ENCODE measurements at places on chromosomes 12 and 14.
A peak's percentile ranks its signal among the peaks of the same experiment; 100 is the strongest.

GRCh38 chr14:91998667-91999570 is 40.9 kb downstream of the TRIP11 start:
- no peak for DNase-seq

DNA sequence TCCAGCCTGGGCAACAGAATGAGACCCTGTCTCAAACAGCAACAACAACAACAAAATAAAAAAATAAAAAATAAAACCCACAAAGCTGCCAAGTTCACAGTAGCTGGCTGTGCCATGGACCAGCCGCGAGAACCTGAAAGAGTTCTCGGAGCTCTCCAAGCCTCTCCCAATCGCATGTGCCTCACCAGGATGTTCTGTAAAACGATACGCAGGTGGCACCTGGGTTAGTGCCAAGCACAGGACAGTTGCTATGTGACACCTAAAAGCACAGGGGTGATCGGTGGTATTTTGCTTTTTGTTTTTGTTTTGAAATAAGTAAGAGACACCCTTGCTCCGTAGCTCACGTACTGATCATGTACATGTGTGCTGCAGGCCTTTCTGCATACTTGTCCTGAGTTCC is 52.4 kb downstream of the RFLNA start:
- DNase-seq: no peak

- peak; percentile 38 for DNase-seq
Observed at GRCh38 chr12:56488041-56488955, at the start of gene GLS2. Gene GLS2 (minus strand): TSS chr12:56488161. CDS start chr12:56488118, 43 bp downstream.

DNA sequence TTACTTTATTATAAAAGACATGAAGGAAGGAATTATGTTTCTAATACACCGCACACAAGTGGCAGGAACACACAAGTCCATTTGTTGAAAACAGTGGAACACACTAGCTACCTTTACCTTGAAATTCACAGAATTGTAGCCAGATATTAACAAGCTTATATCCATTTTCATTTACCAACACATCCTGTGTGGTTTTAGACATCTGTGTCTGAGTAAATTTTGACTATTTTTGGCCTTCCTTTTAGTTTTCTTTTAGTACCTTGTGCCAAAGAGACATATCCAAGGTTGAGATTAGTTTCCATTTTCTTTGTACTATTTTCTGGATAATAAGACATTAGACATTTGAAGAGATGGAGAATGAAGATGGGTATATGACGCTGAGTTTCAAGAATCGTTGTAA is at the start of gene KLRF2:
Gene KLRF2 (plus strand): TSS at position 244 of the 400 bp plus-strand sequence. CDS start 107 bp downstream, at position 351.
- no peak for DNase-seq

DNA sequence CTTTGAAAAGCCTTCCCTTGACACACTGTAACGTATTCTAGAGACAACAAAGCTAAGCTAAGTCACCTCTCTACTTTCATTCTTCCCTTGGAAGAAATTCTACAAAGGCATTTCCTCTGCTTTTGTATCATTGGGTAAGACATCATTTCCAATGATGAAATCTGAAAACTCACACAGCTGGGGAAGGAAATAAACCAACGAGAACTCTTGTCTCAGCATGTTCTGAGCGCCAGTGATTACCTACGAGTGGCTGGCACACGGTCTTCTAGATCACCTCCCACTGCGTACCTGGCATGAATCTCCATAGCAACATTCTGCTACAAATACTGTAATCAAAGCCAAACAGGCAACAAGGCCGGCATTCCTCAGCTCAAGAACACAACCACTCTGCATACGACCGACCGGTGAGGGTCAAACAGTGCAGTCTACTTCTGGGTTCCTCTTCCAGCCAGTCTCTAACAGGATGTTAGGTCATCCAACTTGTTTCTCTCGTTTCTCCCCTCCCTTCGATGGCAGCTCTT is 7.6 kb downstream of the VPS37B start:
- no peak for DNase-seq

- DNase-seq: no peak
Observed at GRCh38 chr14:53957739-53958138, 1.1 kb upstream of the BMP4 start.

DNA sequence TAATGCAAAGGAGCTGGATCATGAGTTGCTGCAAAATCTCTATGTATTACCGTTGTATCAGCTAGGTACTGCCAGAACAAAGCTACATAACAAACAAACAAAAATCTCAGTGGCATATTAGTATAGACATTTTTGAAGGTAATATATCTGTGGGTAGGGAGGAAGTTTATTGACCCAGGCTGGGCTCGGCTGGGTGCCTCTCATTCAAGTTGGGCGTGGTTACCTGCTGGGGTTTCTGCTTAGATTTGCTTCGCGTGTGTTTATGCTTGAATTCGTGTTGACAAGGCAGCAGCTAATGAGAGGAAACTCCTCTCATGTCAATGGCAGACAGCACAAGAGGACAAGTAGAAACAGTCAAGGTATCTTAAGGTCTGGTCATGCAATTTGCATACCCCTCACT is 520.7 kb downstream of the SOX5 start:
- DNase-seq: no peak

DNA sequence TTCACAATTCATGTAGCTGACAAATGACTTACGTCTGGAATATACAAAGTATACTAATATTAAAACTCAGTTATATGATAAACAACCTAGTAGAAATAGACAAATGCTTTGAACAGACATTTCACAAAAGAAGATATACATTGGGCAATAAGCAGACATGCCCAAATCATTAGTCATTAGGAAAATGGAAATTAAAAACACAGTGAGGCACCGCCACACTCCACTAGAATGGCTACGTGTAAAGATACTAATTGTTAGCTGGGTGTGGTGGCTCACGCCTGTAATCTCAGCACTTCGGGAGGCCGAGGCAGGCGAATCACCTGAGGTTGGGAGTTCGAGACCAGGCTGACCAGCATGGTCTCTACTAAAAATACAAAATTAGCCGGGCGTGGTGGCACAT is 248.9 kb upstream of the TMEM132C start:
- no peak for DNase-seq

DNA sequence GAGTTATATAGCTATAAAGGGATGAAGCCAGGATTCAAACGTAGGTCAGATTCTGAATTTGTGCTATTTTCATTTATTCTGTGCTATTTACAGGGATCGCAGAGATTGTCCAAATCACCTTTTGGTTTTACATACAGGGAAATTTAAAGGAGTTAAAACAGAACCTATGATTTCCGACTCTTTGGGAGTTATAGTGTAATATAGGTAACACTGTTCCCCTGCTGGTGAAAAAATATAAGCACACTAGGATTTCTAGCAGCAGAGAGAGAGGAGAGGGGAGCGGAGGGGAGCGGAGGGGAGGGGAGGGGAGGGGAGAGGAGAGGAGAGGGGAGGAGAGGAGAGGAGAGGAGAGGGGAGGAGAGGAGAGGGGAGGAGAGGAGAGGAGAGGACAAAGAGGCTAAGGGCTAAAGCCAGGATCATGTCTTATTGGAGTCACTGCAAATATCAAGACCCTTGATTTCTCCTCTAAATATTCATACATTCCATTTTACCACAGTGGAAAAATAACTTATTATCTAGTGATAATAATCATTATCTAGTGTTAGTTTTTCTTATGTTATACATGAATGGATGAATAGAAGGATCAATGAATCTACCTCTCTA is 46.2 kb upstream of the KCNH5 start:
- DNase-seq: no peak

GRCh38 chr12:38350342-38351174 is 34.0 kb downstream of the ALG10B start:
- no peak for DNase-seq

DNA sequence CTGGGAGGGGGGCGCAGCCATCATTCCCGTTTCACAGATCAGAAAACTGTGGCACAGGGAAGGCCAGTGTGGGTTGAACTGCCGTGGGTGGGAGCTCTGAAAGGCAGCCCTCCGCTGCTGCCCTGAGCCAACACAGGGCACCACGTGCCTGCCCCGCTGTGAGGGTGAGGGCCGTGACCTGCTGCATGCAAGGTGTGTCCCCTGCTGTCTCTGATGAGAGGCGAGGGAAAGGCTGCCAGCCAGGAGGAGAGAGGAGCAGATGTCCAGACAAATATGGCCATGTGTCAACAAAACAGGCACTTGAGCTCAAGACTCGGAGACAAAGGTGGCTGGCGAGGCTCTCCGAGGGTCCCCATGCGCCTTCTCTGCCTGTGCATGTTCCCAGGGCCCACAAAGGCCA is 108.8 kb downstream of the RBM19 start:
- peak; percentile 50 for DNase-seq

DNA sequence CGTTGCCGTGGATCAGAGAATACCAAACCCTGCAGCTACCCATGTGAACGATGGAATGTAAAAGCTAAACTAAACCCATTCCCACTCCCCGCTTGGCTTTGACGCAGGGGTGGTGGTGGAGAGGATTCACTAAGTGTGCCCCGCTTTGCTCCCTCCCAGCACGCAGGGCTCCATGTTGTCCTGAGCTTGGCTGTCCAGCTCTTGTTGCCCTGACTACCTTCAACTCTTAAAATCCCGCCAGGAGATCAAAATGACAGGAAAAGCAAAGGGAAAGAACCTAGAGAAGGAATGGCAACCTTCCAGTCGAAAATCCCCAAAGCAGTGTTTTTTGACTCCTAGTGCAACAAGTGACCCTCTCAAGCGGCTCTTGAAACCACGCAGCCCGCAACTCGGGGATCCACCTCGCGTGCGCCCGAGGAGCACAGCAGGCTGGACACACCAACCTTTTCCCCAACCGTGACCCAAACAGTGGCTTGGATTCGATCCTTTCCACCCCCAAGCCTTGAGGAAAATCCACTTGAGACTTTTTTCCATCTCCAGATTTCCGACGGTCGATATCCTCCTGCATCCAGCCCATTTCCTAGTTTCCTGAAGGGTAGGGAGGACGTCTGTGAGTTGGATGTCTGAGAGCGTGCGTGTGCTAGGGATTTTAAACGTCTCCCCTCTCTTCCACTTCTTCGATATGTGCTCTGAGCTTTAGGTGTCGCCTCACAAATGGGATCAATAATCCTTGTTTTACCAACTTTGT is 1.4 kb downstream of the SYT10 start:
- no peak for DNase-seq

DNA sequence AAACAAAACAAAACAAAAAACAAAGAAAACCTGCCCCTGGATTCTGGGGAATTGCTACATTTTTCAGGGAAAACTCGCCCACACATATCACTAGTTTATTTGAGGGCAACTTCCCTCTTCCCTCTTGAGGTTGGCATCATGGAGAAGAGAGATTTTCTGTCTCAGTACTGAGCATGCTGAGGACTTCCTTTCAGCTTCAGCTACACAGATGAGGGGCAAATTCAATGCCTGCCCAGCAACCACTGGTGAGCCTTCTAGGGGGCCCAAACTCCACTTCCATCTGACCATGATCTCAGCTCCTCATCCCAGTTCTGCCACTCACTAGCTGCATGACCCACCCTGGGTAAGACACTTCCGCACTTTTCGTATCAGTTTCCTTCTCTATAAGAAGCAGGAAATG is 63.1 kb upstream of the SCN8A start:
- no peak for DNase-seq

- DNase-seq: peak; percentile 40
Observed at GRCh38 chr14:34081576-34082136, 130.8 kb upstream of the EGLN3 start.

DNA sequence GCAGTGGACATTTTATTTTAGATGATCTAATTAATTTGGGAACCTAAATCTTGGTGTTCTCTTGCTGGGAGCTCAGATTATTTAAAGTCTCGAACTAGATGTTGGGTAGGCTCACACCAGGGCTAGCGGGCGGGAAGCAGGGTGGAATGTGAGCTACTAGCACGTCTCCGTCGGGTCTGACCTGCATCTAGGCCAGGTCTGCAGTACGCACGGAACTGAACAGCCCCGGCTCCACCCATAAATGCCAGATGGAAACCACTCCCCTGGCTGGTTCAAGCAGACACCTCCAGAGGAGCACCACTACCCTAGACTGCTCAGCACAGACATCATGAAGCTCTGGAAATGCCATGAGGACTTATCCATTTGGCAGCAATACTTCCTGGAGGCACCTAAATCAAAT is 10.3 kb downstream of the ZNF605 start:
- no peak for DNase-seq

Data from NCI-H1092 treated with DMSO at 0.1 percent for 48 hours (cell line).